ENCODE measurements at places on chromosomes 12 and 14.

- no peak for DNase-seq
Observed at GRCh38 chr12:56413392-56413791, 35.8 kb downstream of the TIMELESS start.

DNA sequence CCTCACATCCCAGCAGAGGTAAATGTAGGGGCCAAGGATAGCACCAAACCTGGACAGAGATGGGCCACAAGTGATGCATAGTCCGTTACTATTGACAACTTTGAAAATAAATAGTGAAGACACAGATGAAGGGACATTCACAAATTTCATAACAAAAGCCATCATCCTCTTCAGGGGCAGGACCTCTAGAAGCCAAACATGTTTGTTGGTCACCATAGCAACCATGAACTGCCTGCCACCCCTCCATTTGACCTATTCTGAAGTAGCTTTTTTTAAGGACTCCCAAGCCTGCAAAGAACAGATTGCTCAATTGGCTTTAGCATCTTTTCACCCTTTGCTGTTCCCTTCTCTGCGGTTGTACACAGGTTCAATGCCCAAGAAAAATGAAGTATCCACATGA, 35.7 kb upstream of the MDM1 start:
- DNase-seq = no peak

GRCh38 chr14:76985540-76986230, 42.8 kb downstream of the IRF2BPL start:
- DNase-seq = no peak

GRCh38 chr12:104172570-104172947, 34.5 kb upstream of the NFYB start:
- no peak for DNase-seq

GRCh38 chr14:22801716-22802115, 13.5 kb downstream of the SLC7A7 start:
- no peak for DNase-seq

GRCh38 chr12:102618197-102618877, 138.0 kb upstream of the IGF1 start:
- DNase-seq = no peak

- no peak for DNase-seq
Observed at GRCh38 chr12:236445-236844, 22.5 kb upstream of the SLC6A12 start.

- no peak for DNase-seq
Observed at GRCh38 chr14:54572316-54572715, 5.4 kb downstream of the SAMD4A start.

- DNase-seq = no peak
Observed at GRCh38 chr12:66397574-66398290, 95.4 kb downstream of the HELB start.

GRCh38 chr12:26031827-26032226, 73.3 kb downstream of the RASSF8 start:
- DNase-seq = no peak

- DNase-seq = no peak
Observed at GRCh38 chr12:19277711-19278110, 148.2 kb downstream of the PLEKHA5 start.

DNA sequence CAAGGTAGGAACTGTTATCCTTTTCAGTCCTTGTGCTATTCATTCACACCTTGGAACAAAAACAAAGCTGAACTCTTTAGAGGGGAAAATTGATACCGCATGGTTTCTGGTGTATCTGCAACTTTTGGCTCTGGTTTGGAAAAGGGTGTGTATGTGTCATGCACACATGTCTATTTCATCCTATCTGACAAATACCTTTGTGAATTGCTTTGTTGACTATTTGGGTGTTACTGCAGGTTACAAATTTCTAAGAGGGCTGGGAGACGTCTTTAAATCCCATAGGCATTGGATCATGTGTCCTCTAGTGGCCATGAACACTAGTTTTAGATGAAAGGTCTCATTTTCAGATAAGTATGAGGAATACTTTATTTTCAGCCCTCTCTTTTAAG, 59.9 kb upstream of the IFNG-AS1 start:
- DNase-seq = no peak

DNA sequence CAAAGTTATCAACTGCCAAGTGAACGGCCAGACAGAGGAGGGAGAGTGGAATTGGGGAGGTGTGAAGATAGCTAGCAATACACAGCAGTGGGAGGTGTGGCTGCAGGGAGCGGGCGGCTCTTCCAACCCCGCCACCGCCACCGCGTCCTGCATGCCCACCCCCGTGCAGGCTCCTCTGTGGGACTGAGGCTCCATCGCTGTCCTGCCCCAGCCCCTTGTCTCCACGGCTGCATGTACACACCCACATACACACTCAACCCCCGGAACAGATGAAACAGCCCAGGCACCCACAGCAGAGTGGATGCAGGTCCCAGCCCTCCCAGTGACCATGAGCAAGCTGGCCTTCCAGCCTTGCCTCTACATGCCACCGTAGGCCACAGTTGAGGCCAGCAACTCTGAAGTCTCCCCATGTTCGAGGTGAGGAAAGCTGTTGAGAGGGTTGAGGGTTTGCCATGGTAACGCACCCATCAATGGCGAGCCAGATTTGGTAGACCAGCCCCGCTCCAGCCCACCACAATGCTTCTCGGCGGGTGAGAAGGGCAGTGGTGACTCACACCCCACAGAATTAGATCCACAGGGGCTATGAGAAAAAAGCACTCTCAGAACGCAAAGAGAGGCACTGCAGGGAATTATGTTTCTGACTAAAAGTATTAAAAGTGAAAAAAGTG, 39.3 kb downstream of the PITPNM2 start:
- no peak for DNase-seq

- DNase-seq = no peak
Observed at GRCh38 chr14:96083667-96084320, 44.6 kb downstream of the C14orf132 start.

DNA sequence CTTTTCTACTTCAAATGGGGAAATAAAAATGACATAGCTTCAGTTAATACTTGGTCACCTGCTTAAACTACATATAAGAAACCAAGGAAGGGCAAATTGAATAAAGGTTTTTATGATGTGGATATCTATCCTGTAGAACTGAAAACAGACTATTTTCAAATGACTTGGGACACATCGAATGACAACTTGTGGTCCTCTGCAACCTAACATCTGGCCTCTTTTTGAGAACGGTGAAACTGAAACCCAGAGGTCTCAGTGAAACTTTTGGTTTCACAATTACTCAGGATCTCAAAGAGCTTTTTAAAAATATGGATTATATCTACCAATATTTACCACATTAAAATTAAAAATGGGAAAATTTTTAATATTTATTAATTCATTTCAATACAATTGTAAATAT, 65.2 kb downstream of the PPP2R5E start:
- DNase-seq = no peak

DNA sequence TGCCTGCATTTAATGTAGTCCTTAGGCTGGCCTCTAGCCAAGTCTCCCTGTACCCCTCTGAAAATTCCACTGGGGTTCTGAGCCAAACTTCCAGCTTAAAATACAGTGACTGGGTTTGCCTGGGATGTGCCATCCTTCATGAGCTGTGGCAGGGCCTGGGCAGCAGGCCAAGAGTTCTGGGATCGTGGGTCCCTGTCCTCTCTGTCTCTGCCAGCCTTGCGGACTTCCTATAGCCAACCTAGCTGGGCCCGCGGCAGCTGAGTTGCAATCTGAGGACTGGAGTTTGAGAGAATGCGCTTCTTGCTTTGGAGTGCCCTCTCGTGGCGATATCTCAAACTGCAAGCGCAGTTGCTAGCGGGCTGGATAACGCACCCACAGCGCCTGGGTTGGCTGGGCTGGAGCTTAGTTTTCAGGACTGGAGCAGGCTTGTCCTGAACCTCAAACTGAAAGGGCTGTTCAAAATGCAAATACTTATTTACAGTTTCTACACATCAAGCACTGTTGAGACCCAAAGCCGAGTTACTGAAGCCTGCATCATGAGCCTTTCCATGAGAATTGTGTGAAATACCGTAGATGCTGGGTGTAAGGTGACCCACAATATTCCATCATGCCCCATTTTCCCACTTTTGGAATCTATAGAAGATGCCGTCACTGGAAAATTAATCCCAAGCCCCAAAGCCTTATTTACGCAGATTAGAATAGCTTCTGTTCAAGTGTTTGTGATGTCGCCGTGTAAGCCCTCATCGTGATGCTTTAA, 7.3 kb upstream of the IFI27L2 start:
- DNase-seq = peak; percentile 86

GRCh38 chr14:22561661-22562579, 27.1 kb downstream of the DAD1 start:
- DNase-seq = no peak

- DNase-seq = no peak
Observed at GRCh38 chr12:117359029-117359845, 2.2 kb downstream of the NOS1 start.
